ENCODE measurements at places on chromosomes 5 and 9.

DNA sequence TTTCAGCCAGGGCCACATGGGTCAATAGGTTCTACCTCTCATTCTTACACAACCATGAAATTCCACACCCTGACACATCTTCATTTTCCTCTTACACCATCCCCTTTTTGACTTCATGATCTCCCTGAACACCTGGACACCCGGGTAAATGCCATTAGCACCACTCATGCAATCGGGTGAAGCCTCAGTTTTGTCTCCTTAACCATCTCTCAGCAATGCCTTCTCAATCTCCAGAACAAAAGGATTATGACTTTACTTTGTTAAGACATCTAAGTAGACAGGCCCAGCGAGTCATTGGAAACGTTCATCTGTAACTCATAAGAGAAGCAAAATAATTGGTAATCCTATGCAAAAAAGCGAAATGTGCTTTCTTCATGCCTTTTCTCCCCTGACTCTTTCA is 49.9 kb downstream of the ADAMTS12 start:
- DNase-seq: no peak

- DNase-seq: no peak
These were observed 28.5 kb upstream of the SLC6A3 start for GRCh38 chr5:1473746-1474145.

DNA sequence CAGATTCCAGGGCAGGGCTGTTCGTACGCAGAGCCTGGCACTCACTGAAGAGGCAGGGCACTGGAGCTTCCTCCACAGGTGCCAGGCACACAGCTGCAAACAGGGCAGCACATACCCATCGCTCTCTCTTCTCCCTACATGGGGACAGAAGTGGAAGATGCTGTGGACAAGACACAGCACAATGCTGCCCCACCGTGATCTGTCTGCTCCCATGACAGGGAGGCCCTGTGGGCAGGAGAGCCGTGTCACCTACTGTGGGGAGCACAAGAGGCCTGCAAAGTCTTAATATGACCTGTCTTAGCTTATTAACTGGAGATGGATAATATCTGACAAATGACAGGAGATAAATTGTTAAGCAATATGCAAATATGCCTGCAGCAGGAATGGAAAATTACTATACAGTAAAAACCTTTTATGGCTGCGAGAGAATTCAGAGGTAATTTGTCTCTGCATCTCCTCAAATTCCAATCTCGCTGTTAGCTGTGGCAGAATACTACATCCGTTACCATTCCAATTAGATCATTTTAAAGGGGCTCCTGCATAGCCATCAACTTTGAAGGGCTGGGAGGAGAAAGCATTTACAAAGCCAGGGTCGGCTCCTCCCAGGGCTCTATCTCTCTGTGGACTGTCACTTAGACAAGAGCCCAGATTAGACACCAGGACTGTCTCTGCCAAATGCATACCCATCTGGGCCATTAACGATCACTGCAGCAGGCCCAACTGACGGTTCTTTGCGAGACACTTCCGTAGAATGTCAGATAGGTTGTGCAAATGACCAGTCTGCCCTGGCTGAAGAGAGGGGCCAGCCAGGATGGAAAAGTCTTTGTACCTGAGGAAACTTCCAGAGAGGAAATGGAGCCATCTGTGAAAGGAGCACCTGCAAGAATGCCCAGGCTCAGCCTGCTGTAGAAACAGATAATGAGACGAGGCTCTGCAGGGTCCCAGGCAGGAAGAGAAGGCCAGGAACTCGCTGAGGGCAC is 90.7 kb upstream of the FSTL4 start:
- no peak for DNase-seq

- DNase-seq: no peak
These were observed 54.4 kb downstream of the MLANA start for GRCh38 chr9:5945112-5945511.

GRCh38 chr5:172554562-172554961 is 86.5 kb upstream of the NEURL1B start:
- no peak for DNase-seq

- DNase-seq: no peak
These were observed 35.2 kb downstream of the KCNT1 start for GRCh38 chr9:135736979-135737839.

DNA sequence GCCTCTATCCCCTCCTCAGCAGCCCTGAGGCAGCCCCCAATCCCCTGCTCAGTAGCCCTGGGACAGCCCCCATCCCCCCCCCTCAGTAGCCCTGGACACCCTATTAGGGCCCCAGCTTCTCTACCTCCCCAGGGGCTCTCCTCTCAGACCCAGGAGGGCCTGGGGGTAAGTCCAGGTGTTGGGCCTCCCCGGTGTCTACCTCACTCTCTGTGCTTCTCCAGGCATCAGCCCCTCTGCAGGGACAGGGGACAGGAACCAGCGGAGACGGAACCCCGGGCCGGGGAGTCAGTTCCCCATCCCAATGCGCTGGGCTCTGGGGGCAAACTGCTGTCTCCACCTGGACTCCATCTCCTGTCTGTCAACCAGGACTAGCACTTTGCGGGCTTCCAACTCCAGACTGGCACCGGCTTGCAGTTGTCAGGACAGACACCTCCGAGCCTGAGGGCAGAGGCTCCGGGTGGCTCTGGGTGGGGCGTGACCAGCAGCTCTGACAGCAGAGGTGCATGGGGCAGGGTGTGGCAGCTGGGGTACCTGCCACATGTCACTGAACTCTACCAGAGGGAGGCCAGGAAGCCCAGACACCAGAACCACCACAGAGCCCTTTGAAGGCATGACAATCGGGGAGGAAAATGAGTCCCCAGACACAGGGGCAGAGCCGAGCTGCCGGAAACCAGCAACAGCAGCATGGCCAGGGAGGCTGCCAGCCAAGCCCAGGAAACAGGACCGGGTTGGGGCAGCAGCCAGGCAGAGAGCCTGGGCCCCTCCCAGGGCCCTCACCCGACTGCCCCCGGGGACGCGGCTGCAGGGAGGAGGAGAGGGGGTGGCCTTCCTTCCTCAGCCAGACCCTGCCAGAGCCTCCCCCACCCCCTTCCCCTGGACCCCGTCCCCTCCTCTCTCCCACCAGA is 17.7 kb upstream of the UBAC1 start:
- DNase-seq: peak; percentile 27

DNA sequence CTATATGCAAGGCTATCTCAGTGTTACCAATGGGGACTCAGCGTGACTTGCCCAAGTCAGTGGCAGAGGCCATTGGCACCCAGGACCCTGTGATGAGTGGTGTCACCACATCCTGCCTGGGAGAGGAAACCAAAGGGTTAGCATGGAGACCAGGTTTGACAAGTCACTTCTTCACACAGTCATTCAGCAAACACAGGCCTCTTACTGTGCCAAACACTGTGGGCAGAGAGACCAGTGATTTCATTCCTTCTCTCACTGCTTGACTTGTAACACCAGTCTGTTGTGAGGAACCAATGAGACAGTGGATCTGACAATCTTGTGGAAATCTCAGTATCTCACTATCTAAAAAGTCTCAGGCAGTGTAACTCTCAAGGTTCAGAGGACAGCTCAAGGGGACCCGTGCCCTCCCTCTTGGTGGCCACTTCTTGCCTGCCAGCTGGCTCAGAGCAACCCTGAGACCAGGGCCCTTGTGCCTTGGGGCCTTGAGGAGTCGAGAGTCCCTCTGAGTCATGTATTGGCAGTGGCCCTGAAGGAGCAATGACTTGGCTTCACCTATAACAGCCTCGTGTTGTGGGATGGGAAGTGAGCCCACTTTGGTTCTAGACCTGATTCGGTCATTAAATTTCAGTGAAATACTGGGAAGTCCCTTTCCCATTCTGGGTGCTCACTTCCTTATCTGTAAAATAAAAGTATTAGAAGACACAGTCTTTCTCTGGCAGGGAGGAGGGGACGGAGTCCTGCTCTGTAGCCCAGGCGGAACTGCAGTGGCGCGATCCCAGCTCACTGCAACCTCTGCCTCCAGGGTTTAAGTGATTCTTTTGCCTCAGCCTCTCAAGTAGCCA is 1.6 kb downstream of the FABP6 start:
- no peak for DNase-seq

DNA sequence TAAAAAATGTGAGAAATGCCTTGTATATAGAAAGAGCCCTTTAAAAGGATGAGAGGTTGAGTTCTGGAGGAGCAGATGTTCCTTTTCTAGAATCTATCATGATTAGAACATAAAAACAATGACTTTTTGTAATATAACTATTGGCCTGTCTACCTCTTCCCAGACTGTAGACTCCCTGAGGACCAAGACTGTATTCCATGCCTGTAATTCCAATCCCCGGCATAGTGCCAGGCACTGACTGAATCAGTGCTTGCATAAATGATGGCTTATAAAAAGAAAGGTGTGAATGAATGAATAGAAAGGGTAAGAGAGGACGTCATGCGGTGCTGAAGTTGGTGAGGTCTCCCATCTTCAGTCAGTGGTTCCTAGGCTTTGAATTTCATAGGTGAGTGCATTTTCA is 92.6 kb upstream of the GDNF start:
- DNase-seq: no peak

DNA sequence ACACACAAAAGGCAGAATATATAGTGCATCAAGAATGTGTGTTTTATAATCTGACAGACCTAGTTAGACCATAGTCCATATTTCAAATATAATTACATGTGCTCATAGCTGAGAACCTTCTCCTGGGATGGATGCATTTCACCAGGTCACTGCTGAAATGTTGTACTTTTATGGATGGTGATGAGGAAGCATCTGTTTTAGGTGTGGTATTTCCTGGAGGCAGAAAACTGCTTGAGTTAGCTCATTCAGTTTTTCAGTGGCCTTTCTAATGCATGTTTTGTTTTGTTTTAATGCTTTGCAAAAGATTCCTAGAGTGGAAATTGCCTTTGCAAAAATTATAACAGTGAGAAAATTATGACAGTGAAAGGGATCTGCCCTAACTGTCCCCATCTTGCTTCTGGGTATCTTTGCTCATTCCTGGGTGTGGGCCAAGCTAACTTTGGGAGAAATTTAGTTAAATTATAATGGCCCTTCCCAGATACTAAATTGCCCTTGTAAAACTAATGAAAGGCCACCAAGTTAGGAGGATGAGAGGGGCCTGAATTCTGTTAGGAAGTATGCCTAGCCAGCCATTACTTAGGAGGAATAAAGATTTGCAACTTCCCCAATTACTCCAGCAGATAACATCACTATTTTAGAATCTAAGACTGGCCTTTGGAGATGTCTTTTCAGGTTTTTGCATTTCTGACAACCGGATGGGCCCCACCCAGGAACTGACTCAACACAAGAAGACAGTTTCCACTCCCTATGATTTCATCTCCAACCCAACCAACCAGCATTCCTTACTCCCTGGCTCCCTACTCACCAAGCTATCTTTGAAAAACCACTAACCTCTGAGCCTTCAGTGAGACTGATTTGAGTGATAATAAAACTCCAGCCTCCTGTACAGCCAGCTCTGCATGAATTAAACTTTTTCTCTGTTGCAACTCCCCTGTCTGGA is 7.0 kb upstream of the IL12B start:
- peak; percentile 9 for DNase-seq

DNA sequence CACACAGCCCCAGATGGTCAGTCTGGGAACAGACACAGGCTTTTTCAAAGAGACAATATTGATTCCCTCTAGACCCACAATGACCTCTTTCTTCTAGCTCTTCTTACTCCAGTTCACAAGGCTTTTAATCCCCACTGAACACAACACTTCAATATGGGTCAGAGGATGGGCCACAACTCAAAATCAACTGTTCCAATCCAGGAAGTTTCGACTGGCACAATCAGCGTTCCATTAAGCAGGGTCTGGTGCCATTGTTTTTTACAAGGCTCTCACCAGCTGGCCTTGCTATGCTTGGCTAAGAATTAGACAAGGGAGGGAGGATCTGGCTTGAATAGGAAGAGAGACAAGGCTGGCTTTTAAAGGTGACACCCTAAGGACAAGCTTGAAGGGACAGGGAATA is 199.4 kb upstream of the SLC24A2 start:
- DNase-seq: no peak

DNA sequence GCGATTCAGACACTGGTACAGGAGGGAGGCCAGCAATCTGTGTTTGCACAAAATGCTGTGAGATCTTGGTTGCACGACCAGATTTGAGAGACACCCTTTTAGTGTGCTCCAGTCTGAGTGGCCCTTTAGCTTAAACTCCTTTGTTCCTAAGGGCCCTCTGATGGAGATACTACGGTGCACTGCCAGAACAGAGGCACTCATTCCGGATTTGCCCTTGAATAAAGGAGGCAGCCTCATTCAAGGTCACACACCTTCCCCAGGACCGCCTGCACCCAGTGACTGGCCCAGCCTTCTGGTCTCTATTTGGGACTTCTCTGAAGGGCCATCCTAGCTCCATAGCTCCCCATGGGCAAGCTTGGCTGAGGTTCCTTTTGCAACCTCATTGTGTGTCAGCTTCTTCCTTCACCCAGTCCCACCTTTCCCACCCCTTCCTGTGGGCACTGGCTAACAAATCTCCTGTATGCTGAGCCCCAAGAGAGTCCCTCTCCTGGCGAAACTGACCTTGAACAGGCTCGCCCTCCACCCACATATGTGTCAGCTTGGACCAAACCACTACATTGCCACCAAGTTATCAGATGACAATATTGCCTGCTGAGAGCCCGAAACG is 191.7 kb downstream of the GABBR2 start:
- DNase-seq: no peak

DNA sequence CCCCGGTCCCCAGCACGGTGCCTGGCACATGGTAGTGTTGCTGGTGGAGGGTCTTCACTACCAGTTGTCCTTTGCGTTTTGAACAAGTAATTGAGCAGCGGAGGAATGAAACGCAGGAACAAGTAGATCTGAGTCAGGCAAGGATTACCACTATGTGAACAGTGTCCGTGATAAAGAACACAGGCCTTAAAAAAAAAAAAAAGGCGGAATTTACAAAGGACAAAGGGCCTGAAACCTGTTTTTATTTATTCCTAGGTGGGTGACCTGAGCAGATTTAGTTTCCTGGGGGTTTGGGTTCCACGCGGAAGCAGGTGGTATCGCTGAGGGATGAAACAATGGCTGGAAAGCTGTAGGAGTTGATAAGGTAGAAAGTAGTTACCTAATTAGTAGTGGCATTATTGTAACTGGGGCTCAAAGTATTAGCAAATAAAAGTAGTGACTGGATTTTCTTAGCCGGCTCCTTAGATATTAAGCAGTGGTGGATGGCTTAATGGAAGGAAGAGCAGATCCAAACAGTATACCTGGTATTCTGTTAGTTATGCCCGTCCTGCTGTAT is 1.1 kb downstream of the RUSC2 start:
- DNase-seq: no peak

DNA sequence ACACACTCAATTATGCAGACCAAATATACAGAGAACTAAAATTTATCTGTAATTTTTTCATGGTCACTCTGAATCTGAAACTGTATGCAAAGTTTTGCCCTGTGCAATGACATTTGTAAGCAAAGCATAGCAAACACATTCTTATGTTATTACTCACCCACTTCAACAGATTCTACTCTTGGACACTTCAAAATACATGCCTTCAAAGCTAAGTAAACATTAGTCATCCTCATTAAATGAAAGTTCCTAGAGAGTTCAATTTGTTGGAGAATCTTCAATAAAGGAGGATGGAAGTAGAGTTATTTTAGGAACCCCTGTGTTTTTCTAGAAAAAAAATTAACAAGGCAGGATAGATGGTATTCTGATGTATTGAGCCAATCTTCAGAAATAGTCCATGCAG is 639.7 kb upstream of the C9orf72 start:
- no peak for DNase-seq

DNA sequence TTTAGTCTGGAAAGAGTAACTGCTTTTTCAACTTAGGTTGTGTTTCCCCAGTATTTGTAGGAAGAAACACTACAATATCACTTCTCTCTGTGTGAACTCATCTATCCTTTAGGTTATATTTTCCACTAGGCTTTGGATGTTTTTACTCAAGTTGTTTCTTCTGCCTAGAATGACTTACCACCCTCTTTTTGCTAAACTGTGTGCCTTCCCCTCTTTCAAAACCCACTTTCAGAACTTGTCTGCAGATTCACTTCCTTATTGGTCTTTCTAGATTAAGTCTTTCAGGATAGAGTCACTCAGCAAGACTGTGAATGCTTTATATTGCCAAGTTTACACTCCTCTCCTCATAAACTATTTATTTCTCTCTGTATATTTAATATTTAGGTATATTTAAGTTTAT is 14.2 kb upstream of the CAST start:
- no peak for DNase-seq
